Sigmoid colon (tissue), 7 donors: ENCODE measurements at places on chromosomes 16 and 17. TPM values are rescaled to one million over a fixed set of nuclear protein-coding genes. Genes with fewer than 3 reads are reported as not detected.

Gene HSPB9
- not detected for polyA plus RNA-seq

DNA sequence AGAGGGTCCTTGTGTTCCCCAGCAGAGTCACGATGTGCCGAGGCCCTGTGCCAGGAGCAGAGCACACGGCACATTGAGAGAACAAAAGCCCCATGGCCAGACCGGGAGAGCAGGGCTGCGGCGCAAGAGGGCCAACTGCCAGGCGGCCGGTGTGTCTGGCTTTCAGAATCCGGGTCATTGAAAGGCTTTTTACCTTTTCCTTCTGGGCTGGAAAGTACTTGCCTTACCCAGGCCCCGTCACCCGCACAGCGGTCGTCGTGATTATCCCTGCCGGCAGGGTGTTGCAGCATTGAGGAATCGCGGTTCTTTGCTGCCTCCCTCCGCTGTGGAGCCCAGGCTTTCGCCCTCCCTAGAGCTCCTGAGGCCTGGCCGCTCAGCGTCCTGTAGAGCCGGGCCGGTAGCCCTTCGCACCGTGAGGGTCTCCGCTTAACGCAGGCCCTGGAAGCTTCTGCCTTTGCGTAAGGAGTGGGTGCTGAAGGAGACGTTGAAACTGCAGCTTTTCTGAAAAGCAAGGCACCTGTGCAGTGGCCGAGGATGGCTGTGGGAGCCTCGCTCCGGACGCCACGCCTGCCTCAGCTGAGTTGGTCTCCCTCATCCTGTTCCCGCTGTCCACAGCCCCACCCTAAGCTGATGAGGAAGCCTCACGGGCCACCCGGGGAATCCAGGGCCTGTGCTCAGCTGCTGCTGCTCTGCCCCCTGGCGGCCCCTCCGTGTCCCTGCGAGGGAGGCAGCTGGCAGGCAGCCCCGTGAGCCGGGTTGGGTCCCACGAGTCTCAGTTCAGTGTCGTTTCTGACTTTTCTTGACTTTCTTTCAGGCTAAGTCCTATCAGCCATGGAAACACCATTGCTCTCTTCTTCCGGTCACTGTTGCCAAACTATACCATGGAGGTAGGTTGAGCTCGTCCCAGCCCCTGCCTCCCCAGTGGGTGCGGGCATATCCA lies 8.6 kb upstream of the MC1R start:
- DNase-seq, result peak; percentile 91
- peaks cover 58% of the 10 kb centered on the region for H3K36me3 ChIP-seq
- peaks cover 7% of the 10 kb centered on the region for H3K4me1 ChIP-seq
- peak overlapping the region; percentile 45 for H3K27ac ChIP-seq

DNA sequence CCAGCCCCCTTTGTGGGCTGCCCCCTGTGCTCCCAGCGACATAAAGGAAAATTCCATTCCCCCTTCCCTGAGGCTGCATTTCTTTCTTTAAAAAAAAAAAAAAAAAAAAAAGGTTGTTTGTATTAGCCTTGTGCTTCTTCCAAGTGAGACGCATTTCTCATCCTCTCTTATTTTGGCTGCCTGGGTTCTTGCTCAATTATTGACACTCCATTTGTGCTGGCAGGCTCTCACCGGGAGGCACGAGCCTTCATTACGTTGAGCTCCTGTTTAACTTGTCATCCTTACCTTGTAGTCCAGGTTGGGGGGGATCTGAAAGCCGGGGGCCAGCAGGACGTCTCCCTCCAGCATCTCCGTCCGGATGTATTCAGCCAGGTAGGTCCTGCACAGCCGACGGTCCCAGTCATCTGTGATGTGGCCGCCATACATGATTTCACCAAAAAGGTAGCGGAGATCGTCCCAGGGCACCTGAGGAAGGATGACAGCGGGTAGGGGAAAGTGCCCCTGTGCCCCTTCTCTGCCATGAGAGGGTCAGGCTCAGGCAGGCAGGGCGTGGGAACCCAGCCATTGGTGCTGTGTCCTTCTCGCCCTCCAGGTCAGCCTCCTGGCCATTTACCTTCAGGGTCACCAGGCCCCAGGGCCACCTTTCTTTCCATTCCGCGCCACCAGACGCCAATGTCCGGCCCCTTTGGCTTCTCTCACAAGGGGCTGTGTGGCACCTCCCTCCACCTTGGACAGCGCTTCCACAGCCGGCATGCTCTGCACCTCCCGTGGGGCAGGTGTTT lies 50.6 kb downstream of the PGS1 start:
- H3K4me3 ChIP-seq, result no peak overlapping the region
- no peak for DNase-seq
- no peak overlapping the region for H3K27ac ChIP-seq
- no peaks in the 10 kb centered on the region for H3K4me1 ChIP-seq

GRCh38 chr17:79065105-79065670 lies 9.4 kb upstream of the ENGASE start:
- no peaks in the 10 kb centered on the region for H3K36me3 ChIP-seq
- H3K27me3 ChIP-seq, result no peaks in the 10 kb centered on the region
- H3K4me1 ChIP-seq, result no peaks in the 10 kb centered on the region
- H3K27ac ChIP-seq, result no peak overlapping the region
- no peak overlapping the region for H3K4me3 ChIP-seq
- peak; percentile 63 for DNase-seq

DNA sequence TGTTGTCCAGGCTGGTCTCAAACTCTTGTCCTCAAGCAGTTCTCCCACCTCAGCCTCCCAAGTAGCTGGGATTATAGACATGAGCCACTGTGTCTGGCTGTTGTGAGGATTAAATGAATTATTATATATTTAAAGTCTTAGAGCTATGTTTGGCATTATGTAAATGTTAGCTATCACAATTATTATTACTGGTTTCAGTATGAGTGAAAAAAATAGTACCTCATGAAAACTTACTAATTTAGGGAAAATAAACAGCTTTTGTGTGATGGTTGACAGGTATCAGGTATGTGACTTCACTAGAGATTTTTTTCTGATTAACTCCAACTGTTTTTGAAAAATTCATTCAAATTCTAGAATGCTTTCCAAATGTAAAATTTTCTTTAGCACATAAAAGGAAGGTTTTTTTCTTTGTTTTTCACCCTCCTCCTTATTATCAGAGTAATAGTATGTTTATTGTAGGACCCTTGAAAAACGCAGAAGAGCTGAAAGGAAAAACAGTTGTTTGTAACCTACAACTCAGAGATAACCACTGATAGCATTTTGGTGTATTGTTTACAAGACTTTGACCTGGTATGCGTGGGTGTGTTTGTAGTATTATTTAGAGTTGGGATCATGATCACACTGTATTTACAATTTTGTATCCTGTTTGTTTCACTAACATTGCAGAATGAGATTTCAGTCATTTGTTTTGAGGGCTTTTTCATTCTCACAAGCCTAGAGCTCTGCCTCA lies 13.2 kb downstream of the NLK start:
- no peak for DNase-seq
- H3K27ac ChIP-seq, result no peak overlapping the region
- H3K27me3 ChIP-seq, result no peaks in the 10 kb centered on the region
- H3K36me3 ChIP-seq, result no peaks in the 10 kb centered on the region

- peaks cover 12% of the 10 kb centered on the region for H3K4me1 ChIP-seq
- peaks cover 4% of the 10 kb centered on the region for H3K36me3 ChIP-seq
- H3K4me3 ChIP-seq, result no peak overlapping the region
- no peak overlapping the region for H3K27ac ChIP-seq
- H3K27me3 ChIP-seq, result no peaks in the 10 kb centered on the region
Measured at GRCh38 chr17:83009414-83010205, 69.8 kb upstream of the METRNL start.

Gene NRN1L
- polyA plus RNA-seq, result not detected
